Stimulated activated CD4-positive, alpha-beta T cell treated with anti-CD3 and anti-CD28 coated beads, Interleukin-2, amount 100 ng/mL, for 48 hours (primary cell): ENCODE measurements at places on chromosomes 7 and 10.
A peak's percentile ranks its signal among the peaks of the same experiment; 100 is the strongest.

DNA sequence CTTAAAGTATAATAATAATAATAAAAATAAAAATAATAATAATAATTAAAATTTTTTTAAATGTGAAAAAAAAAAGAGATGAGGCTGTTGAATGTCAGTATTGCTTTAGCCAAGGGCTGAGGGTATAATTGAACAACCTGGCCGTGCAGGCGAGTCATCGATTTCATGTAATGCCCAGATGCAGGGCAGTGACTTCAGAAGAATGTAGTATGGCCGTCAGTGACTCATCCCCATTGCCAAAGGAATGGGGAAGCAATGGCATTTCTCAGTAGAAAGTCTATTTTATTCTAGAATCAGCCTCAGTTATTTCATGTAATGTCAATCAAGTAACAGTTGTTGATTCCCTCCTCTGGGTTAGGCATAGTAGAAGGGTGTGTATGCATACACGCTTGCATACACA lies 516.4 kb downstream of the GLRX3 start:
- no peak for DNase-seq

GRCh38 chr10:28676326-28676967 lies 874 bp upstream of the BAMBI start:
- DNase-seq: peak; percentile 12

DNA sequence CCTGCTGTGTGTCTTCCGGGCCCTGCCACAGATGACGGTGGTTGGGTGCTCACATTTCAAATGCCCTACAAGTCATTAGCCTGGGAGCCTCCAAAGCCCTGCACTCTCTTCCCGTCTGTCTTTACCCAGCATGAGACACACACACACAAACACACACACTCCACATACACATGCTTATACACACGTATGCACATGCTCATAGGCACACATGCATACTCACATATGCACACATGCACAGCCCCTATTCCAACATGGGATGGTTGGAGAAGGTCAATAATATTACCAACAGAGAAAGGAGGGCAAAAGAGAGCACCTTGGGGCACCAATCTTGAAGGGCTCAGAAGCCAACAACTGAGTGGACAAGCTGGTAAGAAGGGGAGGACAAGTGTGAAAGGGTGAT lies 19.0 kb downstream of the SUN3 start:
- no peak for DNase-seq

GRCh38 chr10:102230264-102230860 lies 4.3 kb downstream of the ELOVL3 start:
- peak; percentile 42 for DNase-seq

- no peak for DNase-seq
These were observed 77.0 kb downstream of the OSBPL3 start for GRCh38 chr7:24902931-24903330.
